ENCODE measurements at places on chromosomes 7 and 10.
A peak's percentile ranks its signal among the peaks of the same experiment; 100 is the strongest.

GRCh38 chr7:33422141-33422540 lies 292.8 kb downstream of the BBS9 start:
- no peak for DNase-seq

DNA sequence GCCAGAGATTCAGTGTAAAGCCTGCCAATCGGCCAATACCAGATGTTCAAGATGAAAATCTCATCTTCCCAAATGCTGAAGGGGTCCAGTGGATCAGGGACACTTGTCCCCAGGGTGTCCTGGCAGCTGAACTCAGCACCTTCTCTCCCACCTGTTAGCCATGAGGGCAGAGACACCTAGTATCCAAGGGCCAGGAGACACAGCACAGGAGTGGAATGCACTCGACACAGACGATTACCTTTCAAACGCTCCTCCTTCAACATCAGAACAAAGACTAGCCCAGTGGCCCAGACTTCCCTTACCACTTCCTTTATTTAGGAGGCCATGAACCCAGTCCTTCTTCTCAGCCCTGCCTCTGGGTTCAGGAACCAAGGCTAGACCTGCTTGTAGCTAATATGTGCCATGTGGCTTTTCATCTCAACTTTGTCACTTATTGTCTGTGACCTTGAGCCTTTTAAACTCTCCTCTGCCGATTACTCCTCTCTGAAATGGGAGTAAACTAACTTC lies 180.3 kb upstream of the PLXNA4 start:
- DNase-seq = no peak

DNA sequence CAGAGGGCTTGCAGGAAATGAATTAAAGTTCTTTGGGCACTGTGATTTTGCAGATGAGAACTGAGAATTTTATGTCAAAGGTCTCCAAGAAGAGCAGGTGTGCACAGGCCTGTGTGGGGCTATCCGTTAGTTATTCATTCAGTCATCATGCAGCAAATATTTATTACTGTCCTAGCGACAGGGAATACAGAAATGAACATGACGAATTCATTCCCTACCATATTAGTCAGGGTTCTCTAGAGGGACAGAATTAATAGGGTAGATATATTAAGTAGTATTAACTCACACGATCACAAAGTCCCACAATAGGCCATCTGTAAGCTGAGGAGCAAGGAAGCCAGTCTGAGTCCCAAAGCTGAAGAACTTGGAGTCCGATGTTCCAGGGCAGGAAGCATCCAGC lies 2.9 kb upstream of the MMP21 start:
- no peak for DNase-seq

GRCh38 chr10:60170250-60170649 lies 219.4 kb downstream of the ANK3 start:
- no peak for DNase-seq

GRCh38 chr10:63843107-63843506 lies 321.9 kb downstream of the REEP3 start:
- no peak for DNase-seq

GRCh38 chr7:51666266-51666665 lies 349.7 kb upstream of the COBL start:
- no peak for DNase-seq

- no peak for DNase-seq
These were observed 44.9 kb upstream of the CNPY1 start for GRCh38 chr7:155591055-155591775.

GRCh38 chr10:2048337-2048973 lies 311.1 kb upstream of the ADARB2 start:
- no peak for DNase-seq

DNA sequence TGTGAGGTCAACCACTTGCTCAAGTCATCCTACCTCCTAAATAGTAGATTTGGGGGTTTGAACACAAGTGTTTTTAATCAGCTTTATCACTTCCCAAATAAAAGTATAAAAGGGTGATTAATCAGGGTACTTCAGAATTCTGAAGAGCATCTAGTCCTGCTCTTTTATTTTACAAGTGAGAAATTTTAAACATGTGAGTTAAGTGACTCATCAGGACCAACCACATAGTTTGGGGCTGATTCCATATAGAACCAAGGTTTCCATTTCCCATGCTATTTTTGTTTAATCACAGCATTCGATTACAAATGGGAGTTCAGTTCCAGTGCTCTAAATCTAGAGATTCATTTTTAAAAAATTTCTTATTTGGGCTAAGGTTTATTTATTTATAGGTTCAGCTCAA lies 113.4 kb downstream of the GPR158 start:
- no peak for DNase-seq

GRCh38 chr7:131507592-131508331 lies 48.7 kb downstream of the PODXL start:
- peak; percentile 75 for DNase-seq

- DNase-seq = no peak
These were observed 345.7 kb downstream of the GATA3 start for GRCh38 chr10:8400151-8400550.

GRCh38 chr7:47503281-47503680 lies 78.6 kb downstream of the TNS3 start:
- DNase-seq = peak; percentile 59

DNA sequence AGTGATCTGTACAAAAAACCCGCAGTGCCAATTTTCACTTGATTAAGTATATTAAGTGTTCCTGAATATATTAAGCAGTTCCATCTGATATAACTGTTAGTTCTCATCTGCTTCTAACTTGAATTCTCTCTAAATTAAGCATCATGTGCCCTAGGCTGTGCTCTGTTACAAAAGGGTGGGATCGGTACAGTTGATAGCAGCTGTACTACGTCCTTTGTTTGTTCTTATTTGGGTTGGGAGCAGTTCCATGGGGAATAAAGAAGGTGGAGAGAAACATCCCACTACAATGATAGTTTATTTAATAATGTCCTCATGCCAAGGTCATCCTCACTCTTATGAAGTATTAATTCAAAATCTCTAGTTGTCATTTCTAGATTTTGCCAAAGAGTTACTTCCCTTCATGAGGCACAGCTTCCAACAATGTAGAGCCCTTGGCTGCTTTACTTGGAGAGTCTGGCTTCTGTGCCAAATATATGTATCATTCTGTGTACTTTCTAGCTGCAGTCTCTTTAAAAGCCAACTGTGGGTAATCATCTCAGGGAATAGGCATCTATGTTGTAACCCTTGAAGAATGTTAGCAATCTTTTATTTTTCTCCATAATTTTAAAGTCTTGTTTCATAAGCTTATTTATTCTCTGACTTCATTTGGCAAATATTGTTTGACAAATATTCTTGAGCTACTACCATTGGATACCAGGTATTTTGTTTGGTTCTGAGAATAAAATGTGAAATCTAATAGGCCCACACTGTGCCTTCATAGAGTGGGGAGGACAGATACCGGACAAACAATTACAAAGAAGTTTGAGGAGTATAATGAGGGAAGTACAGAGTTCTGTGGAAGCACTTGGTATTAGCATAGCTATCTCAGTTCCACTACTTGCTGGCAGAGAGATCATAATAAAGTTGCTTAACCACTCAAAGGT lies 22.4 kb upstream of the AHR start:
- peak; percentile 95 for DNase-seq

- DNase-seq = no peak
These were observed 12.7 kb upstream of the TTYH3 start for GRCh38 chr7:2619116-2619515.

- no peak for DNase-seq
These were observed 20.6 kb downstream of the LYZL1 start for GRCh38 chr10:29309465-29309864.

DNA sequence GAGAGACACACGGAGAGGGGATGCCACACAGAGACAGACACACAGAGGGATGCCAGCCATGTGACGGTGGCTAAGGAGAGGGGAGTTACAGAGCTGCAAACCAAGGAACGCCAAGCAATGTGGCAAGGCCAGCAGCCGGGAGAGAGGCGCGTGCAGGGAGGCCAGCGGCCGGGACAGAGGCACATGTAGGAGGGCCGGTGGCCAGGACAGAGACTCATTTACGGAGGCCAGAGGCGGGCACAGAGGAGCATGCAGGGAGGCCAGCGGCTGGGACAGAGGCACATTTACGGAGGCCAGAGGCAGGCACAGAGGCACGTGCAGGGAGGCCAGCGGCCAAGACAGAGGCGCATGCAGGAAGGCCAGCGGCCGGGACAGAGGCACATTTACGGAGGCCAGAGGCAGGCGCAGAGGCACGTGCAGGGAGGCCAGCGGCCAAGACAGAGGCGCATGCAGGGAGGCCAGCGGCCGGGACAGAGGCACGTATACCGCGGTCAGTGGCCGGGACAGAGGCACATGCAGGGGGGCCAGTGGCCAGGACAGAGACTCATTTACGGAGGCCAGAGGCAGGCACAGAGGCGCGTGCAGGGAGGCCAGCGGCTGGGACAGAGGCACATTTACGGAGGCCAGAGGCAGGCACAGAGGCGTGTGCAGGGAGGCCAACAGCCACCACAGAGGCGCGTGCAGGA lies 40.4 kb downstream of the INSIG1 start:
- no peak for DNase-seq

DNA sequence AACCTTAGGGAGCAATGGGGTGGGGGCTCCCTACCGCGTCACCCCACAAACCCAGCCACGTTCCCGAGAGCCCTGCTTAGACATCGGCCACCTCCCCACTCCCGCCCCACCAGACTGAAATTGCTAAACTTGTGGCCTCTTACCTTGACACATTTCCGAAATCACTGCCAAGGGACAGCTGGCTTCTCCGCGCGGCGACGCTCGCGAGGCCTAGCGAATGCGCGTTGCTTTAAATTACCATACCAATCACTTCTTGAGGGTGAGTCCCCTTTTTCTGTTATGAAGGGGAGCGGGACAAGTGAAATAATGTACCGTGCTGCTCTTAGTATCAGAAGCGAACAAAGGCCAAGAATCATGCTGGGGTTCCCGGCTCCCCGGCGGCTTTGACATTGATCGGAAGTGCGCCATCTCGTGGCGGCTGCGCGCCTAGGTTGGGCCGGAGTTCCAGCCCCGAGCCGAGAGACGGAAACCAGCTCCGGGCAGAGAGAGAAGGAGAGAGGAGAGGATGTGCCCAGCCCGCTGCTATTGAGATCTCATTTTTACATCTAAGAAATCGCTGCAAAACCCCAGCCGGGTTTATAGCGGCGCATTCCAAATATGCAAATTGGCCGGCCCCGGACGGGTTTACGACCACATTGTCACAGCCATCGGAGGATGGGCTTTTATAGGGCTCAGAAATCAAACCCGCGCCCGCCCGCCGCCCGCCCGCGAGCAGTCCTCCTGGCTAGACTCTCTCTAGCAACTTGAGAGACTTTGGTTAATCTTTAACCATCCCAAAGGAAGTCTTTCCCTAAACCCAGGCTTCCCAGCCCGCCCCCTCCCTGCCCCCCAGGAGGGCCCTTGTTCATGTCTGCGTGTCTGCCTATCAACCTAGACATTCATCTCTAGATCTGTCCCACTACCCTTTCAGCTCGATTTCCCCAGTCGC lies 5.3 kb downstream of the HOXA11 start:
- DNase-seq = peak; percentile 70

- DNase-seq = no peak
These were observed 4.5 kb downstream of the PRAP1 start for GRCh38 chr10:133351408-133352318.

DNA sequence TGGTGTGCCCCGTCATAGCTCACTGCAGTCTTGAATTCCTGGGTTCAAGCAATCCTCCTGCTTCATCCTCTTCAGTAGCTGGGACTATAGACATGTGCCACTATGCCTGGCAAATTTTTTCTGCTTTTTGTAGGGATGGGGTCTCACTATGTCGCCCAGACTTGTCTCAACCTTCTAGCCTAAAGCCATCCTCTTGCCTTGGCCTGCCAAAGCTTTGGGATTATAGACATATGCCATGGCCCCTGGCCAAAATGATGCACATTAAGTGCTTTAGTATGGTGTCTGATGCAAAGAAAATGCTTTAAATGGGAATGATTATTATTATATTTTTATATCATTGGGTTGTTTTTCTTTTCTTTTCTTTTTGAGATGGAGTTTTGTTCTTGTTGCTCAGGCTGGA lies 33.2 kb upstream of the VCL start:
- no peak for DNase-seq

GRCh38 chr10:117370205-117370604 lies 5.0 kb downstream of the PDZD8 start:
- no peak for DNase-seq

Data from adipocyte (in vitro differentiated cells).